Activated CD4-positive, alpha-beta memory T cell treated with anti-CD3 and anti-CD28 coated beads, Interleukin-2, amount 10 ng/mL, durations not matched to agents 7 days and 5 days (primary cell): ENCODE measurements at places on chromosomes 5 and 9. TPM values are rescaled to one million over a fixed set of nuclear protein-coding genes. Genes with fewer than 3 reads are reported as not detected.

The PCDHGB1 gene
- total RNA-seq: 0.13 TPM

The LECT2 gene
- total RNA-seq: not detected

The EGFLAM gene
- total RNA-seq: not detected

The SRA1 gene
- total RNA-seq: 37.4 TPM

The CXCL14 gene
- not detected for total RNA-seq

The PIP5K1B gene
- 1.5 TPM for total RNA-seq

The C6 gene
- not detected for total RNA-seq
